GM12864 (cell line): ENCODE measurements at places on chromosomes 16 and 17.

DNA sequence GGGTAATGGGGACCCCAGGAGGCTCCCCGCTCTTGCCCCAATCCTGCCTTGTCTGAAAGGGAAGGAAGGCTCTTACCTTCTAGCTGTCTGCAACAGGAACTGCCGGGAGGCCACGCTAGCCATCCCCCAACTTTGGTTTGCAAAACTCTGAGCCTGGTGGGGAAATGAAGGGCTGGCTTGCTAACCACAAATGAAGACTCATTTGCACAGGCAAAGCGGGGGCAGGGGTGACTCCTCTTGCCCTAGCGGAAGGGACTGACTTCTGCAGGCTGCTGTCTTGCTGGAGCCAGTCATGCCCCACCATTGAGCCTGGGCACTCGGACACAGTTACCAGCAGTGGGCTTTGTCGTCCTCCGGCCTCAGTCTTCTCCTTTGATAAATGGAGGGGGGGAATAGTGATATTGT lies 52.6 kb downstream of the PLCG2 start:
- peak; percentile 95 for DNase-seq

- DNase-seq, result no peak
These were observed 33.2 kb downstream of the WNT9B start for GRCh38 chr17:46884552-46884951.

GRCh38 chr17:34892461-34893249 lies 68.6 kb downstream of the CCT6B start:
- DNase-seq, result no peak

DNA sequence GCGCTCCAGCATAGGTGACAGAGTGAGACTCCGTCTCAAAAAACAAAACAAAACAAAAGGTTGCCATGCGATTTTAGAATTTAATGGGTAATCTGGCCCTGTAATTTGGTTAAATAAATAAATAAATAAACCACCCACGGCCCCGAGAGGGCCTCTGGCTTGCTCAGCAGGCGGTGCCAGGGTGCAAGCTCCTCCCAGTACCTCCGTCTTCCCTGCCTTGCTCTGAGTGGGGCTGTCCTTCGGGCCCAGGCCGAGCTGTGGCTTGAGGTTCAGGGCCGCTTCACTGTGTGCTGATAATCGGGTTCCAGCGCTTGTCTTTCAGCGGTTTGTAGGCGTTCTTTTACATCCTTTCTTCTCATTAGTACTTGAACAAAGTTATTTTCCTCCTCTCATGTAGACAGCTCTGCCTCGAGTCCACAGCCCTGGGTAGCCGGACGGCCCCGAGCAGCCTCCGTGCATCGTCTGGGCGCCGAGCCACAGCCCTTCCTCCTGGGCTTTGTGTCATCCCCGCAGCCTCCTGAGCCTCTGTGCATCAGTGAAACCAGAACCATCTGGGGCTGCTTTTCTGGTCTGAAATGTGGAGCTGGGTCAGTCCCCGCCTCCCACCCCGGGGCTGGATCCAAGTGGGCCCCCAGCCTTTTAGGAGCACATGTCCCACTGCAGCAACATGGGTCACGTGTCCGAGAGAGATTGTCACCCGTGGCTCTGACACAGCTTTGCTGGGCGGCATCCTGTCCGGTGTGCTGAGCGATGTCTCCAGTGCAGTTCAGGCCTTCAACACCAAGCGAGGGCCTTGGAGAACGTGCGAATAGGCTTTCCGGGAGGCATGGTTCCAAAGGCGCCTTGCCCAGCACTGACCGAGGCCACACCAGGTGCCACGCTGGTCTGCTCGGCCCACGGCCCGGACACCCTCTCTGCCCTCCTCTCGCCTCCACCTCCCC lies 157.4 kb upstream of the CHMP6 start:
- DNase-seq, result peak; percentile 15

GRCh38 chr17:58284613-58285421 lies 4.1 kb upstream of the MPO start:
- no peak for DNase-seq

GRCh38 chr16:10584981-10585438 lies 4.6 kb upstream of the EMP2 start:
- DNase-seq, result no peak

DNA sequence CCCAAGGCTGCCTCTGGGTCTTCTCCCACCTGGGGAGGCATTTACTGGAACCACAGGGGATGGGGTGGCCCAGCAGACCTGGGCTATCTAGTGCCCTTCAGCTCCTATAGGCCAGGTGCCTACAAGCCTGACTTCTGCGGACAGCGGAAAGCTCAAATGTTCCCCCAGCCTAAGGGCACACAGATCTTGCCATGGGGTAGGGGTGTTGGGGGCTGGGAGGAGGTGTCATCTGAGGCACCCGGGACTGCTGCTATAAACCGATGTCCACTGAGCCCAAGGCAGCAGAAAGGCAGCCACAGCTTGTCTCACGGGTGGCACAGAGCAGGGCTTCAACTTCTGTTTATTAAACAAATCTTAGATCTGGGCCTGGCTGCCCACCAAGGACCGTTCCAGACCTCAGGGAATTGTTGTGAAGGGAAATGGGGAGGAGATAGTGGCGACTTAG lies 3.6 kb downstream of the MYO1C start:
- no peak for DNase-seq

- peak; percentile 40 for DNase-seq
These were observed 3.1 kb downstream of the CDC6 start for GRCh38 chr17:40290629-40291280.

DNA sequence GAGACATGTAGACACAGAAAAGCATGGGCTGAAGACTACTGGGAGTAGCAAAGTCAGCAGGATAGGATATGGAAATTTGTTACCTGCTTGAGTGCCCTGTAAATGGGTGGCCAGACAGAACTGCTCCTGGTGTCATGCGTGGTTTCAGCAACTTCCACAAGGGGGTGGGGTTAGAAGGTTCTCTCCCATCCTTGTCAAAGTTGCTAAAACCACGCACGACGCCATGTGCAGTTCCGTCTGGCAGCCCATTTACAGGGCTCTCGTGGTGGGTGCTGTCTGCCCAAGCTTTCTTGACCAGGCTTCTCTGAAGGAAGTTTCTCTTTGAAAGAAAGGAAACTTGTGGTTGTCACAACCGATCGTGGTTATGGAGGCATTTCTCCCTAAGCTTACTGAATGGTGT lies 6.9 kb upstream of the DBNDD1 start:
- DNase-seq, result no peak

GRCh38 chr16:16154281-16154951 lies 68.9 kb downstream of the ABCC6 start:
- DNase-seq, result no peak
